ENCODE measurements at places on chromosomes 2 and 18. TPM values are rescaled to one million over a fixed set of nuclear protein-coding genes. Genes with fewer than 3 reads are reported as not detected.
A peak's percentile ranks its signal among the peaks of the same experiment; 100 is the strongest.

The GAL3ST2 gene
- total RNA-seq, result 0.41 TPM

DNA sequence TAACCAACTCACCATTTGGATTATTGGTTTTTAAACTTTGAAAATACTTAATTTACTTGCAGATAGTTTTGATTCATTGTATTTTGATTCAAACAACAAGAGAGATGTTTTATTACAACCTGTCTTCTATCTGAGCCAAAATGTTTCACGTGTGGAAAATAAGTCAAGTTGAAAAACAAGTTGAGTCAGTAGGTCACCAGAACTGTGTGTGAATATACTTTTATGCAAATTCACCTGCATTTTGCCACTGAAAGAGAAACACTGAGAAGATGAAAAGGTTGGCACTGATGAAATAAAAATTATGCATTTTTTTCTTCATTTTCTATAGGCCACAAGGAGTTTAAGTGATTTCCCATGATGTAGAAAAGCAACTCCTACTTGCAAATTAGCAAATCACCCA, 68.3 kb downstream of the ICOS start:
- DNase-seq, result no peak

DNA sequence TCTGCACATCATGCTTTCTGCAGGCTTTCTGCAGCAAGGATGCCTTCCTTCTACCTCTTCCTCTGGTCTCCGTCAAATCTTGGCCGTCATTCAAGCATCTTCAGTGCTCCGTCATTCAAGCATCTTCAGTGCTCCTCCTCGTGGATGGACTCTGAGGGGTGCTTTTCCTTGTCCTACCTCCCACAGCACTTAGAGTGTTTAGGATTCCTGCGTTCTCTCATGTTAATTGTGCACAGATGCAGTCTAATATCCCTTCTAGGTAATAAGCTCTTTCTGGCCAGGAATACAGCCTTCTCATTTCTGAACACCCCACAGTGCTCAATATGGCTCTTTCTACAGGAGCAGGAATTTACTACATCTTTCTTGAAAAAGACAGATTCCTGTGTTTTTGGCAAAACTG, 59.8 kb downstream of the ZNF236 start:
- no peak for DNase-seq

The PPM1G gene
- total RNA-seq, result 72.2 TPM

GRCh38 chr2:75088791-75089190, 110.5 kb downstream of the TACR1 start:
- DNase-seq, result no peak

GRCh38 chr2:40410695-40411094, 41.2 kb downstream of the SLC8A1 start:
- no peak for DNase-seq

The FBXO36 gene
- total RNA-seq, result 7.3 TPM

The AGXT gene
- not detected for total RNA-seq

DNA sequence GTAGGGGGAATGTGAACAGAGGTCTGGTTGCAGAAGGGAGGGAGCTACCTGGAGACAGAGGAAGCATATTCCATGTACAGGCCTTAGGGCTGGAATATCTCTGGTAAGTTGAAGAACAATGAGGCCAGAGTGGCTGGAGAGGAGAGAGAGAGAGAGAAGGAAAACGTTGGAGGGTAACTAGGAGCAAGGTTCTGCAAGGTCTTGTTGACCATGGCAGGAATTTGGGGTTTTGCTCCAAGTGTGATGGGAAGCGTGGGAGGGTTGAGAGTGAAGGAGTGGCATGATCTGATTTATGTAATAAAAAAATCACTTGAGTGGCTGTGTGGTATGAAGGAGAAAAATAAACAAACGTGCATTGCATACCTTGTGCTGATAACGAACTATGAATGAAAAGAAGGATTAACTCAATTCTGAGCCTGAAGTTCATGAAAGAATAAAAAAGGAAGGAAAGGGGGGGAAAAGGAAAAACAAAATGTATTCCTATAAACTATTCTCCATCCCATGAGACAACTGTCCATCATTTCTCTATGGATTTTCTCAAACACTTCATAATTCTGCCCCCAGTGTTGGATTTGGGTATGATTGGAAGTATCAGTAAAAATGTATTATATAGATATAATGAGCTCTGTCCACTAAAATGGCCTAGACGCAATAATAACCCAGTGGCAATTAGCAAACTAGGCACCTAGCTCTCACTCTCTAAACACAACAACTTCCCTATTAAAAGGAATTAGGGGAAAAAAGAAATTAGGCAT, 59.7 kb upstream of the PMAIP1 start:
- no peak for DNase-seq

DNA sequence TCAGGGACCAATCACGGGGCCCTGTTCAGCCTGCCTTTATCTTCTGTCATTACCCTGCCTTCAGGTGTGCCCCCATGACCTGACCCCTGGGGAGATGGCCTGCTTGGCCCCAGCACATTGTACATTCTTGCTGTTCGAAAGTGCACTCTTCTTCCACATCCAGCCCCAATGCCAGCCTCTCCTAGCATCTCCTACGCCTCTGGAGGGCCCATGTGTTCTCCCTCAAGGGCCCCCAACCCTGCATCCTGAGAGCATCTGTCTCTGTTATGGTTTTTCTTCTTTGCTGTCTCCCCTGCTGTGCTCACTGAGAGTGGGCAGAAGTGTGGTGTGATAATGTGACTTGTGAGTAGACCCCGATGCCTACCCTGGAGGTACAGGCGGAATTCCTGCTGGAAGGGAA, 41.5 kb upstream of the OTOS start:
- DNase-seq, result no peak

The CKAP2L gene
- 2.0 TPM for total RNA-seq

- DNase-seq, result no peak
Measured at GRCh38 chr2:50449306-50449705, 582.6 kb downstream of the NRXN1 start.

DNA sequence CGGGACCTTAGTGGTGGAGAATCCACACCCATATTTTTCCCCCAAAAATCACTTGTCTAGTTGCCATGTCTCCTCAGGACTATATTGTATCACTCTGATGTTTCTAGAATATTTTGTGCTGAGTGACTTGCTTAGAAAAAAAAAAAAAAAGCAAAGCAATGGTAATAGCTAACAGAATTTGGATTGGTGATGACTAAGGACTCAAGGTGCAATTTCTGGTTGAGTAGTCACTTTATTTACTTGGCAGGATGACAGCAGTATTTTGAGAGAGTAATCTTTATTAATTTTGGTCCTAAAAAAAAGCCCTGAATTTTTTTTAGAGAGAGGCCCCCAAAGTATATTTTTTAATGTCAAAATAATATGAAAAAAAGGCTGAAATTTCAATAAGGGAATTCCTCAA, 32.8 kb upstream of the MYO3B start:
- no peak for DNase-seq

DNA sequence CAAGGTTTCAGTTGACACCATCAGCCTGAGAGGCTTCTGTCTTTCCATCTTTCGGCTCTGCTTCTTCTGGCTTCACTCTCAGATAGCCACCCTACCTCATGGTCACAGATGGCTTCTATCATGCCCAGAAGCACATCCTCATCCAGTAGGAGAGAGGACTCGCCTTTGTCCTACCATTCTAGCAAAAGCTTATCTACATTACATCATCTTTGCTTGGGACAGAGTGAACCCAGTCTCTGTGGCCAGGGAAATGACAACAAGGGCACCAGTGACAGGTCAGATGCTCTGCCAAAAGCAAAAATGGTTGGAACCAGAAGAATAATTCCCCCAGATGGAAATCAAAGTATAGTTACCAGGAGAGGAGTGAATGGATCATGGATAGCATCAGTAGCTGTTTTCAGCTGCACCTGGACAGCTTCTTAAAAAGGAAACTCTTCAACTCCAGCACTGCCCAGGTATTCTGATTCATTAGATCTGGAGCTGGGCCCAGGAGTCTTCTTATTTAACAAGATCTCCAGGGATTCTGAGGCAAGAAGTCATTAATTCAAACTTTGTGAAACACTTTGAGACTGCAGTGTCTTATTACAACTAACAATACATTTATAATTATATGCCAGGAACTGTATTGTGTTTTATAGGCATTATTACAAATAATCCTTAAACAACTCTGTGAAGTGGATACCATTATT, 257.7 kb upstream of the UBE2E3 start:
- no peak for DNase-seq

DNA sequence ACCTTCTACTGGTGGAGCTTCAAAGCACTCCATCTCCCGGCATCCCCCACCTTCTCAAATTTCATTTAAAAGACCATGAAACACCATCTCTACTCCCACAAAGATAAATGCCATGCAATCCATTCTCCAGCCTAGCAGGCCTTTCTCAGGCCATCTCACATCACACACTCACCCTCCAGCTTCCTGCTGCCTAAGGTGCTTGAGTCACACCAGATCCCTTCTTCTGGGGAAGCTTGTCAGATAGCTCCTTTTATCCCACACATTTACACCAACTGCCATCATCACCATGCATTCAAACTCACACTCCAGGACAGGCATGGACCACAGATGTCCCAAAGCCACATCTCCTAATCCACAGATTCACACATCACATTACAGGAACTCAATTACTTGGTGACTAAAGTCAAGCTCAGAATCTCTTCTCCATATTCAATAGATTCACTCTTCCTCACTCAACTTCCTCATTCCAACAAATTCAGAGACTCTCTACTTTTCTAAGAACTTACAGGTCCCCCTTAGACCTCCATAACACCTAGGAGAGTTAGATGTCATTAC, 292.5 kb downstream of the TNS1 start:
- no peak for DNase-seq

DNA sequence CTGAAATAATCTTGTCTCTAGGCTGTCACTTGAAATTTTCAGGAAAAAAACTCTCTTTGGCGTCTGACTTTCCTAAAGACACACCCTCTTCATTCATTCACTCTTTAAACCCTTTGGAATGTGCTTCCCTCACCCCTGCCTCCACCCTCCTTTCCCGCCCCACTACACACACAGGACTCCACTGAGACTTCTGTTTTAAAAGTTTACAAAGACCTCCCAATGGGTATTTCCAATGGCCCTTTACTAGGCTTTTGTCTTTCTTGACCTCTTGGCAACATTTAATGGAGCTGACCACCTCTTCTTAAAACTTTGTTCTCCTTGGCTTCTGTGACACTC, 96.1 kb downstream of the RBMS1 start:
- no peak for DNase-seq

DNA sequence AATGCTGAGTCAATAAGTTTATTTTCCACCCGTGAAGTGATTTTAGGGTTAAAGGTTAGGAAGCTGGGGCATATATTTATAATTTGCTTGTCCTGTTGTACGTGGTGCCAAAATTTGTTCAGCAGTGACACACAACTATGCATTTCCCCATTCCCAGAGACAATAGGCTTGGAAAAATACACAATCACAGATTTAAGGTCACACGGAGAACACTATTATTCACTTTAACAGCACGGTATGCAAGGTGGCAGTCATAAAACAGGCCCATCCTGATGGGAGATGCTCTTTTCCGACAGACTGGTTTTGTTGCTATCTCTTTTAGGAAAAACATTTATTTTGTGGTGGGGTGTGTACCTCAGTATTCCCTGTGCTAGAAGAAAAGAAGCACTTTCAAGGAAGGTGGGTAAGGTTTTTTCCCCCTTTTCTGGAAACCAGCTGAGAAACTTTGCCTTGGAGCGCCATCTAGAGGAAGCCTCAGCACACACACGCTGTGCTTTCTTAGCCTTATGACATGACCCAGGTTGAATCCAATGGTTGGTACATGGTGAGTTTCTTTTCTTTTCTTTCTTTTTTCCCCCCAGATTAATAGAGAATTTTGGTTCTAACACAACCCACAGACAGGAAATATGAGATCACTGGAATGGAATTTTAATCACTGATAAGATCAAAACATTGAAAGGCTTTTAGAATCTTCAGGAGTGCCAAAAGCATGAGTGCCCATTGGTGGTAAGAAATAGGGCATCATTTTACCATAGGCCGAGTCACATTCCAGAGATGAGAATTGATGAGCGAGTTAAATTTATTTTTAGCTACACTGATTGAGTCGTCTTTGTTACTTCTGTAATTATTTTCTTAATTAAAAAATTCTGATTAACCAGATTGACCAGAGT, 332.1 kb downstream of the AGPS start:
- peak; percentile 51 for DNase-seq

The GALNT14 gene
- total RNA-seq, result 10.2 TPM

The PSMD14 gene
- 84.4 TPM for total RNA-seq

GRCh38 chr2:237283131-237283928, 130.6 kb downstream of the COL6A3 start:
- DNase-seq, result no peak

DNA sequence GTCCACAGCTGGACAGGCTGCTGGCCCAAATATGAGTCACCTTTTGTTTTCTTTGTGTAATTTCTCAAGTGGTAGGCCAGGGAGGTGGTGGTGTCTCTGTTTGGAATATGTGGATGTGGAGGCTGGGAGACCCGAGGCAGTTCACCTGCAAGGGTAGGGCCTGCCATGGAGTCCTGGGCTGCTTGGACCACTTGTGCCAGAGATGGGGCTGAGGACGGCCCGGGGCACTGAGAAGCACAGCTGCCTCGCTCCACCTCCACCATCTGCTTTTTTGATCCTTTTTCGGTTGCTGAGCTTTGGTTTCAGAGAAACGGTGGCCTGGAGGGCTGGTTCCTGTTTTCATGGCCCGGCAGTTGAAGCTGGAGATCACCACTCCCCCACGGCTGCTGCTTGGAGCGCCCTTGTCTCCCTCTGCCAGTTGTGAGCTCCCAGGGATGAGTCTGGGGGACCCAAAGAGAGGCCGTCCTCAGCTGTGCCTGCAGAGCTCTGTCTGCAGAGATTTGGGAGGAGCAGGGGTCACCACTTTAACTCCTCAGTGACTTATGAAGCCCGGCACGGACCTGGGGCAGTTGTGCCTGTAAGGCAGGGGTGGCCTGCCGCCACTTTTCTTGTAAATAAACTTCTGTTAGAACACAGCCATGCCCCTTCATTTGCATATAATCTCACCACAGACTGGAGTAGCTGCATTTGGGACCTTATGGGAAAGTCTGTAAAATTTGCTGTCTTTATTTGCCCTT, 67.6 kb upstream of the MCFD2 start:
- DNase-seq, result no peak

GRCh38 chr2:172065111-172065510, 20.2 kb upstream of the DLX1 start:
- no peak for DNase-seq

- DNase-seq, result no peak
Measured at GRCh38 chr2:215189393-215189792, 51.0 kb upstream of the ABCA12 start.

The PDE1A gene
- 51.0 TPM for total RNA-seq

Data from frontal cortex (tissue), 4 donors.